ENCODE measurements at places on chromosomes 3 and 15.

- no peak for DNase-seq
These were observed 143.6 kb upstream of the UBE2E1 start for GRCh38 chr3:23662079-23662617.

DNA sequence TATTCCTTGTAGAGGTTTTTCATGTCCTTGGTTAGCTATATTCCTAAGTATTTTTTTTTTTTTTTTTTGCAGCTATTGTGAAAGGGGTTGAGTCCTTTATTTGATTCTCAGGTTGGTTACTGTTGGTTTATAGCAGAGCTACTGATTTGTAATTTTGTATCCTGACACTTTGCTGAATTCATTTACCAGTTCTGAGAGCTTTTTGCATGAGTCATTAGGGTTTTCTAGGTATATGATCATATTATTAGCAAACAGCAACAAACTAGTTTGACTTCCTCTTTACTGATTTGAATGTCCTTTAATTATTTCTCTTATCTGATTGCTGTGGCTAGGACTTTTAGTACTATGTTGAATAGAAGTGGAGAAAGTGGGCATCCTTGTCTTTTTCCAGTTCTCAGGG, 737.4 kb downstream of the ZNF385D start:
- no peak for DNase-seq

GRCh38 chr15:52071570-52071969, 41.0 kb downstream of the BCL2L10 start:
- no peak for DNase-seq

GRCh38 chr3:161893972-161894371, 397.4 kb downstream of the OTOL1 start:
- DNase-seq = no peak

- no peak for DNase-seq
These were observed 168.4 kb upstream of the CADPS start for GRCh38 chr3:63043631-63044030.

- DNase-seq = no peak
These were observed 15.7 kb downstream of the ZBED2 start for GRCh38 chr3:111579495-111579894.

DNA sequence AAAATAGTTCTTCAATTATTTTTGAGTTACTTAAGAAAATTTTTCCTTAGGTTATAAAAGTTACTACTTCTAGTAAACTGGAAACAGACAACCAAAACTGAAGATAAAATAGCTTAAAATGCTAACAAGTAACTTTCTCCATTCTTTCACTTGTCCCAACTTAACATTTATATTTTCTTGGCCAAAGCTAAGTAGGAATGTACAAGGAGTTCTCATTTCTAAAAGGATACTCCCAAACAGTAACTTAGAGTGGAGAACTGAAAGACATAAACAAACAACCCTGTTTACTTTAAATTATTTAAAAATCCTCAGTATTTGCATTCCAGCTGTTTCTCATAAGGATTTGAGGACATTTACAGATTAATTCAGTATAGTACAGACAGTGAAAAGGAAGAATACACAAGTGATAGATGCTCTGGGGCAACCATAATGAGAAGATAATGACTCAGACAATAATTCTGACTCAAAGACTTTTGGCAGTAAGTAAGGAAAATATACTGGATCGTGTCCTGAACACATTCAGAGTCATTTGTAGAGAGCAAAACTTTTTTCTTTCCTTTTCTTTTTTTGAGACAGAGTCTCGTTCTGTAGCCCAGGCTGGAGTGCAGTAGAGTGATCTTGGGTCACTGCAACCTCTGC, 29.2 kb upstream of the ANXA2 start:
- no peak for DNase-seq

DNA sequence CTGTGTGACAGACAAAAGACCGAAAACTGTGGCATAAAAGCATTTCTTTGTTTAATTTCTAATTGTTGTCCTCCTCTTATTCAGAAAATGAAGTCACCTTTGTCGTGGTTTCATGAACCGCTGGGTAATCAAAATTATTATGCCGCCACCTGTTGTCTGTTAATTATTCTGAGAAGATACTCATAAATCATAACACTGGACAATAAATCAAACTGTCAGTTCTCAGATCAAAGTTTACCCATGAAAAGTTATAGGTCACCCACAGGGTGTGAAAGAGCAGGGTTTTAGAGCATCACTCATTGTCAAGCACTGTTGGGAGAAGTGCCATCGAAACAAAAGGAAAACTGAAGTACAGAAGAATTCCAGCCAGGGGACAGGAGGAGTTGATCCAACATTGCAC, 474.3 kb downstream of the NR2F2 start:
- DNase-seq = no peak

GRCh38 chr15:69908060-69908459, 189.7 kb downstream of the TLE3 start:
- no peak for DNase-seq

- DNase-seq = no peak
These were observed 289.4 kb downstream of the LSAMP start for GRCh38 chr3:116155841-116156240.

DNA sequence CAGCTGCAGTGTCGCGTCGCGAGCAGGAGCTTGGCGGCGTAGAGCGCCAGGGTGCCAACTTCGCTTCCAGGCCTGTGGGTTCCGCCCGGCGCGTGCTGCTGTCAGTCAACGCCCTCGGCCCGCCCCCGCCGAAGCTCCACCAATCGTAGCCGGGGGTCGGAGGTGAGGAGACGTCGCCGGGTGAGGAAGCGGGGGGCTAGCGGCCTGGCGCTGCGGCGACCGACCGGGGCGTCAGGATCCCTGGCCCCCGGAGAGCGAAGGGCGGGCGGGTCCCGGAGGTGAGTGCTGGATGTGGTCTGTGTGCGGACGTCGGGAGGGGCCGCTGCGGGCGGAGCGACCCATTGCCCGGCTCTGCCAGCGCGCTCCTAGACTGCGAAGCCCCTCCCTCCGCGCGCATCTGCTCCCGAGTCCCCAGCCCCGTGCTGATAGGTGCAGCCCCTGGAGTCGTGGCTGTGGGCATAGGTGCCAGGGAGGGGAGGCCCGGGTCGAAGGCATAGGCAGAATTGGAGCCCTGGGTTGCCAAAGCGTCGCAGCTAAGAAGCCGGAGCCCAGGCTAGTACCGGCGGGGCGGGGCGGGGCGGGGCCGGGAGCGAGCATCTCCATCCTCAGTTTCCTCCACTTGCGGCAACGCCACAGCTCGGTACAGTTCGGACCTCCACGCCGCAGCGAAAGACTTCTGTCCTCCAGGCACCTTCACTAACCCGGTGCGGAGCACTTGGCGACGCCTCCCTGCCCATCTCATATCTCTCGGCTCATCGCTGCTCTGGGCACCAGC, at the start of gene NXPE3:
NXPE3 (plus strand) TSS at position 165 of the 775 bp plus-strand sequence. CDS start 6,386 bp downstream, outside the sequence.
- DNase-seq = peak; percentile 93

DNA sequence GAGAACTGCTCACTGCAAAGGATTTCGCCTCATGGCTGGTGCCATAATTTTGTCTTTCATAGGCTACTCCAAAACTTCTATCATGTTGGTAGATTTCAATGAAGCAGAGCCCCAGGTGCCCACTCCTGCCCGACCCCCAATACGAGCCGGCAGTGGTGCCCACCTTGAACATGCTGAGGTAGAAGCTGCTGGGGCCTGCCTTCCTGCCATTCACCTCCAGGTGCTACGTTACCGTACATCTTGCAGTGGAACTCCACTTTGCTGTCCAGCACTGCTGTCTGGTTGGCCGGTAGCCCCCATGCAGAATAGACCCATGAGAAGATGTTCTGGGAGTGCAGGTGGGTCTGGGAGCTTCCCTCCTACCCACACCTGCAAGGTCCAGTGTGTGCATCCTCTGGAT, 502.8 kb upstream of the TBL1XR1 start:
- no peak for DNase-seq

- no peak for DNase-seq
These were observed 20.3 kb downstream of the SLCO2A1 start for GRCh38 chr3:134009345-134010000.

DNA sequence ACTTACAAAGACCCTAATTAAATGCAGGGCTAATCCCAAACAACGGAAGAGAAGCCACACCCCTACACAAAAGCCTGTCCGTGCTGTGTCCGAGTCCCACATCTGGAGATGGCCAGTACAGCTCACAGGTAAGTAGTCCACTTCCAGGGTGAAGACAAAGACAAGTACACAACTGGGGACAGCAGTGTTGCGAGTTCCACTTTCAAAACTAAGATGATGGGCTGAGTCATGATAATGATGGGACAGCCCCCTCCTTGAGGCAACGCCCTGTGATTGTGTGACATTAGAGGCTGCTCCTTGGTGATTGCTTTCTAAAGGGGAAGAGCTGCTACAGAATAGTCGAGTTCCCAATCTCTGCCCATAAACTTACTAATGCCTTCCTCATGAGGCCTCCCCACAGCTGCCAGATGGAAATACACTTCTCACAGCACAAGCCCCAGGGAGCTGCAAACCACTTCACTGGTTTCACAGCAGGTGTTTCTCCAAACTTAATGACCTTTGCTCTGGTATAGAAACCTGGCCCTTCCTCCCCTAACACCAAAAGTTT, 27.6 kb downstream of the RFT1 start:
- DNase-seq = peak; percentile 89

- DNase-seq = peak; percentile 51
These were observed 11.1 kb upstream of the MBNL1 start for GRCh38 chr3:152257563-152258035.

- no peak for DNase-seq
These were observed 53.7 kb upstream of the GYG1 start for GRCh38 chr3:148937467-148938255.

DNA sequence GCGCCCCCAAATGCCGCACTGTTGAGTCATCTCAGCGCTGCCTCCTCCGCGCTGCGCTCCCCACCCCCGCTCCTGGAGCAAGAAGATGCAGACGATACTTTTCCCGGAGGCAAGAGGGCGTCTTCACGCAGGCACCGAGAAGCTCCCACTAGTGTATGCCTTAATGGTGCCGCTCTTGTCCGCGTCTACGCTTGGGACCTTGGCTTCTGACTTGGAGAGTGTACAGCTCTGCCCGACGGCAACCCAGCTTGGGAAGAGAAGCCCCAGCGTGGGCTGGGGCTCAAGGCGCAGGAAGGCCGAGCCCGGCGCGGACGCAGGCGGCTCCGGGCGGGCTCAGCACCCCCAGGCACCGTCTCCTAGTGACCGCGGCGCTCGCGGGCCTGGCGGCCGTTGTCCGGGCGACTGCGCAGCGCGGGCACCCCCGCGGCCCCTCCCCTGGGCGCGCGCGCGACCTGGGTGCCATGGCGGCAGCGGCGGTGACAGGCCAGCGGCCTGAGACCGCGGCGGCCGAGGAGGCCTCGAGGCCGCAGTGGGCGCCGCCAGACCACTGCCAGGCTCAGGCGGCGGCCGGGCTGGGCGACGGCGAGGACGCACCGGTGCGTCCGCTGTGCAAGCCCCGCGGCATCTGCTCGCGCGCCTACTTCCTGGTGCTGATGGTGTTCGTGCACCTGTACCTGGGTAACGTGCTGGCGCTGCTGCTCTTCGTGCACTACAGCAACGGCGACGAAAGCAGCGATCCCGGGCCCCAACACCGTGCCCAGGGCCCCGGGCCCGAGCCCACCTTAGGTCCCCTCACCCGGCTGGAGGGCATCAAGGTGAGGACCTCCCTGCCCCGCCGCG, at the start of gene P4HTM:
P4HTM (plus strand) TSS at position 446 of the 840 bp plus-strand sequence; CDS start at position 462, 16 bp downstream.
- peak; percentile 92 for DNase-seq

DNA sequence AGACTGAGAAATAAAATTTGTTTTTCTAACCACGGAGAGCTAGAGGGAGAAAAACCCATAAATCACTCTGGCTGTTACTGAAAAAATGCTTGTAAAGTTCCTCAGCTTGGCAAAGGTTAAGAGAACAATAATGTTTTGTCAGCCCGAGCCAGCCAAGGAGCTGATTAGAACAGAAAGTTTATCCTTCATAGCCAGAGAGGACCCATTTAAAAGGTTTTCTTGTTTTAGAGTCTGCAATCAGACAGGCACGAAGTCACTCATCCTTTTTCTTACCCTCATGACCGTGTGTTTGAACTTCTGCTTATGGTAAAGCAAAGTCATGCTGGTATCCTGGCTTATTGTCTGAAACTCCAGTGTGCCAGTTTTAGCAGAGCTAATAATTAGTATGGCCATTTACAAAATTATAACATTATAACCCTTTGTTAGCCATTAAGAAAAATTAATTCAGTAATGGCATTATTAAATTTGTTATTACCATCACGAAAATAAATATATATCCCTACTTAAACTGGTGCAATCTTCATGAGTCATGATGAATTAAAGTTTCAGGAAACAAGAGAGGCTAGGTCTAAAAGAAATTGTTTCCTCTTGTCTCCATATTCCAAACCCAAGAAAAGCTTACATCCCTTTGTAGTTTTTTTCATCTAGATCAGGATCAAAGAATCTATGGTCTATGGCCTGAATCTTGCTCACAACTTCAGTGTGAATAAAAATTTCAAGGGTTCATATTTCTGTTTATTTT, 13.5 kb upstream of the STXBP5L start:
- DNase-seq = no peak

GRCh38 chr3:70546679-70547078, 234.2 kb upstream of the MDFIC2 start:
- peak; percentile 4 for DNase-seq

- no peak for DNase-seq
These were observed 530.9 kb upstream of the TGFBR2 start for GRCh38 chr3:30075514-30075913.

DNA sequence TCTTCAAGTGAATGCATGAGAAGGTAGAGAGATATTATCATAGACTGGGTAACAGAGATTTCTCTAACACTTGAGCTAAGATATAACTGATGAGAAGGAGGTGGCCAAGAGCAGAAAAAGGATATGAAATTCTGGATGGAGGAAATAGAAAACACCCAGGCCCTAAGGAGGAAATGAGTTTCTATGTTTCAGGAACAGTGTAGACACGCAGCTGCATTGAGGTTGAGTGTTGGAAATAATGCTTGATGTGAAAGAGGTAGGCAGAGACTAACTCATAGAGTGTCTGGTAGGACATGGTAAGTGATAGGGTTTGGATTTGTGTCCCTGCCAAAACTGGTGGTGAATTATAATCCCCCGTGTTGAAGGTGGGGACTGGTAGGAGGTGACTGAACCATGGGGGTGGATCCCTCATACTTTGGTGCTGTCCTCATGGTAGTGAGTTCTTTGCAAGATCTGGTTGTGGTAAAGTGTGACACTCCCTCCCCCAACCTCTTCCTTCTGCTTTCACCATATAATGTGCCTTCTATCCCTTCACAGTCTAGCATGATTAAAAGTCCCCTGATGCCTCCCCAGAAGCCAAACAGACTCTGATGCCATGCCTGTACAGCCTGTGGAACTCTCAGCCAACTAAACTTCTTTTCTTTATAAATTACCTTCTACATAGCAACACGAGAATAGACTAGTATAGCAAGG, 787.3 kb downstream of the EDEM1 start:
- DNase-seq = peak; percentile 43

DNA sequence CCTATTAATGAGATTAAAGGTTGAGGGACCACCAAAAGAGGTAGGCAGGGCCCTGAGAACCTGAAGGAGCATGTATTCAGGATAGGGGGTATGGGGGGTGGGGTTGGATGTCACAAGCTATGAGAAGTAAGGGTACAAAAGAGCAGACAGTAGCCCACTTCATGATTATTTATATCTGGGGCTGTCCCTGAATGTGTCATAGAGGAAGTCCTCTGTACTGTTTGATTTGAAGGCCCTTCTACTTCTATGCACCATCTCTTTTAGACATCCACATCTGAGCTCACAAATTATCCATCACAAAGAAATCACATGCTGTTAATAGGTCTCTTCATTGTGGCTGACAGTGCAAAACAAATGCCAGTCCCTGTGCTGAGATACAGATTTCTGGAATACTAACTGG, 68.6 kb downstream of the FHIT start:
- no peak for DNase-seq

Measured in suppressor macrophage (primary cell).